ENCODE measurements at places on chromosomes 1 and 21.

- DNase-seq = no peak
These were observed 358.0 kb downstream of the BRINP3 start for GRCh38 chr1:190119683-190120082.

DNA sequence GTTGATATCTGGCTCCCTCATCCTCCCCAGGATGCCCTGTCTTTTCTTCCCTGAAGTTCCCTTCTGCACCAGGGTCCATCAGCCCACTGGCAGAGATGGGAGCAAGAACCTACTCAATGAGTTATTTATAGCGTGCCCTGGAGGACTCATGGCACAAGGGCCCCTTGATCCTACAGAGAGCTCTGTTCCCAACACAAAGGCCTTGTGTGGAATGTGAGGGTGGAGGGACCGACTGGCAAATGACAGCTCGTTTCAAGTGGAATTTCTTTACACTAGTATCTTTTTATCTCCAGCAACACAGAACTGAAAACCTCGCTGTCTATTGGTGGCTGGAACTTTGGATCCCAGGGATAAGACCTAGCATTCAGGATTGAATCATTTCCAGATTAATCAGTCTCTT, 22.4 kb downstream of the CHI3L2 start:
- DNase-seq = no peak

DNA sequence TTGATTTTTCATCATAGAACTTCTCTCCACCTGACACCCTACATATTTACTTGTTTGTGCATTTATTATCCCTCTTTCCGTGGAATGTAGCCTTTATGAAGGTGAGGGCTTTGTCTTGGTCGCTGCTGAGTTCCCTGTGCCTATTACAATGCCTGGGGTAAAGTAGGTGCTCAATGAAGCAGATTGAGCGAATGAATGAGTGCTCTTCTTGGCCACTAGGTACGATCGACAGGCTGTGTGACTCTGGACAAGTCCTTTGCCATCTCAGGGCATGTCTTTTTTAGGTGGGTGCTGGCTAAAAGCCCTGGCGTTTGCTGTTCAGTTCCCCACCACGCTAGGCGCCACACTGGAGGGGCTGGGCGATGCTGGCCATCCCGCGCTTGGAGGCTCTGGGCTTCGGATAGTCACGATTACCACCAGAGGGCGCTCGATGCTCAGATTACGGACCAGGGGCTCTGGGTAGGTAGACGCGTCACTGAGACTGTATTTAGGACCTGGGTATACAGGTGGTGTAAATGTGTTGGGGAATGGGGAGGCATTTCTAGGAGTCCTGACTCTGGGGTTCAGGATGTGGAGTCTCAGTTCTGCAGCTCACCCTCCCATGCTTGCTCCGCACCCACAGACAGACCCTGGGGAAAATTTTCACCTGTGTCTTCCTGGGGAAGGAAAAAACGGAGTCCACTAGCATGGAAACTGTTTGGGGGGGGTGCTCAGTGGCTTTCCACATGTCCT, 71.0 kb upstream of the CSF3R start:
- peak; percentile 54 for DNase-seq

GRCh38 chr1:52022133-52022532, 11.5 kb downstream of the KTI12 start:
- no peak for DNase-seq

- DNase-seq = no peak
These were observed 41.0 kb downstream of the ATP2B4 start for GRCh38 chr1:203667616-203668015.

DNA sequence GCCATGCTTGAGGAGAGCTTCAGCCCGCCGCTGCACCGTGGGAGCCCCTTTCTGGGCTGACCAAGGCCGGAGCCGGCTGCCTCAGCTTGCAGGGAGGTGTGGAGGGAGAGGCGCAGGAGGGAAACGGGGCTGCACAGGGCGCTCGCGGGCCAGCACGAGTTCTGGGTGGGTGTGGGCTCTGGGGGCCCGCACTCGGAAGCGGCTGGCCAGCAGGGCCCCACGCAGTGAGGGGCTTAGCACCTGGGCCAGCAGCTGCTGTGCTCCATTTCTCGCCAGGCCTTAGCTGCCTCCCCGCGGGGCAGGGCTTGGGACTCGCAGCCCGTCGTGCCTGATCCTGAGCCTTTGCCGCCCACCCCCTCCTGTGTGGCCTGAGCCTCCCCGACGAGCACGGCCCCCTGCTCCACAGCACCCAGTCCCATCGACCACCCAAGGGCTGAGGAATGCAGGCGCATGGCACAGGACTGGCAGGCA, 1554.0 kb downstream of the KCNT2 start:
- DNase-seq = no peak

- DNase-seq = no peak
These were observed 1213.7 kb downstream of the KCNT2 start for GRCh38 chr1:195394567-195394966.

GRCh38 chr1:161209790-161210409, 5.2 kb upstream of the FCER1G start:
- DNase-seq = peak; percentile 72

- no peak for DNase-seq
These were observed 90.0 kb upstream of the NFASC start for GRCh38 chr1:204780630-204781029.

- DNase-seq = no peak
These were observed 12.3 kb upstream of the CSF3R start for GRCh38 chr1:36494971-36495370.

- no peak for DNase-seq
These were observed 69.1 kb downstream of the DISC1 start for GRCh38 chr1:231695439-231696255.

DNA sequence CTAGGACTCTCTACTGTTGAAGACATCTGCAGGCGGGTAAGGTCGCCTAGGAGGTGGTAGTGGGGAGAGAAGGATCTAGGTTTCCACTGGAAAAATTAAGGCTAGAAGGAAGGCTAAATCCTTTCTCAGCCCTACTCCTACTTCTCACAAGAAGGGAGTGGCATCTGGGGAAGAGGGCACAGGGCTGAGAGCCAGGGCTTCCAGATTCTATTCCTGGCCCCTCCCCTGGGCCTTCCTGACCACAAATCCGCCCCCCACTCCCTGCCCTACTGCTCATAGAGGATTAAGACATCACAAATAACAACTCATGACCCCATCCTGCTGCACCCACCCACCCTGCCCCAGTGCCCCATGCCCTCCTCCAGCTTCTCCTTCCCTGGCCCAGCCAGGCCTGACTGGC, 2.5 kb downstream of the PHLDA3 start:
- peak; percentile 78 for DNase-seq

DNA sequence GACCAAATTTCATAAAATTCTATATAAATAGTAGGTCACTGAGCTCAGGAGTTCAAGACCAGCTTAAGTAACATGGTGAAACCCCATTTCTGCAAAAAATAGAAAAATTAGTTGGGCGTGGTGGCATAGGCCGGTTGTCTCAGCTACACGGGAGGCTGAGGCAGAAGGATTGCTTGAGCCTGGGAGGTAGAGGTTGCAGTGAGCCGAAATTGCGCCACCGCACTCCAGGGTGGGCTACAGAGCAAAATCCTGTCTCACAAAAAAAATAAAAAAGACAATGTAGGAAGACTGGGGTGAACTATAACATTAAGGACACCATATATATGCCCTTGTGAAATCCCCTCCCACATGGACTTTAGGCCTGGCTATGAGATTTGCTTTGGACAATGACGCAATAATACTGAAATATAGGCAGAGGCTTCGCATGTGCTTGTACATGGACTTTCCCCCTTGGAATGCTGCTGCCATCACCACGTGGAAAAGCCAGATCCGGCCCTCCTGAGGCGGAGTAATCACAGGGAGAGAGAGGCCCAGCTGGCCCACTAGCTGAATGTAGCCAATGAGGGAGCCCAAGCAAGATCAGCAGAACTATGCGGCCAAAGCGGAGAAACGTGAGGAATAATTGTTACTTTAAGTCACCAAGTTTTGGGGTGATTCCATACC, 13.1 kb upstream of the USP1 start:
- DNase-seq = peak; percentile 49

DNA sequence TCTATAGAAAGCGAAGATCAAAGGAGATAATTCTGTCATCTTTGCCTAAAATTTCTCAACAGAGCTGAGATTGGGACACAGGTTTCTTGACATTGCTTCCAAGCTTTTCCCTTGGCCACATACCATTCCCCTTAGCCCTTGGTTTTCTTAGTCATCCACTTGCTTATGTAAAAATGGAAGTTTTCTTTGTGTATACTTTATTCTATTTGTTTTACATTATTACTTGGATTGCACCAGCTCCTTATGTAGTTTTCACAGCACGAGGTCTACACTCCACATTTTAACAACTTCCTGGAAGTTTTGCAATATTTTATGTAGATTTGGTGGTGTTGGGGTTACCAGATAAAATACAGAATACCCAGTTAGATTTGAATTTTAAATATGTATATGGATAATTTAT, 129.8 kb downstream of the PLA2G4A start:
- DNase-seq = no peak

GRCh38 chr1:26278724-26279455, 996 bp upstream of the SH3BGRL3 start:
- DNase-seq = peak; percentile 97

- no peak for DNase-seq
These were observed 302.3 kb downstream of the BACH1 start for GRCh38 chr21:29601047-29601446.

- DNase-seq = no peak
These were observed 70.5 kb downstream of the STUM start for GRCh38 chr1:226619031-226619430.

DNA sequence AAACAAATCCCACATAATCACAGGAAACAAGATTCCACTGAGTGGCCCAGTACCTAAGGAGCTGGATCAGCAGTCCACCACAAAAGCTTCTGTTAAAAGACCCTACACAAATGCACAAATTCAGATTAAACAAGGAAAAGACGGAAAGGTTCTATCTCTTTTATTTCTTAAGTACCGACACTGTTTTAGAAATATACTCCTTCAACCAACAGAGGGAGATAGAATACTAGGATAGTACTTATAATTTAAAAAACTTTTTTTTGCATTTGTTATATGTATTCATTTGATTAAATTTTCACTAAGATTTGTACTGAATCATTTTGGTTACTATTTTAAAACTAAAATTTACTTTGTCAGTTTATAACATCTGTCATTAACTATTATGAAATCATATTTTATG, 12.5 kb downstream of the CDC7 start:
- DNase-seq = no peak

DNA sequence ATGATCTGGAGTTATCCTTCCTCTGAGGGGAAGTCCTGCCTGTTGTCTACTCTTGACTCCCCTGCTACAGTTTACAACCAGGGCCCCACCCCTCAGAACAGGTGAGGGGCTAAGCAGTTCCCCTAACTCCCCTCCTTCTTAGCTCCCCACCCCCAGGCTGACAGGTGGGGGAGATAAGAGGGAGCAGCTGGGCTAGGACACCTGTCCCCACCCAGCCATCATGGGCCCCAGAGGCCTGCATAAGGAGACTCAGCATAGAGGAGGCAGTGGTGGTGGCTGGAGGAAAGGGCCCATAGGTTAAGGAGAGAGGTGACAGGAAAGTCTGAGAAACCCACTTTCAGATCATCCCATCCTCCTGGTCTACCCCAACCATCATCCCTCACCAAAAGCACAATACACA, 6.8 kb downstream of the MEF2D start:
- DNase-seq = no peak

DNA sequence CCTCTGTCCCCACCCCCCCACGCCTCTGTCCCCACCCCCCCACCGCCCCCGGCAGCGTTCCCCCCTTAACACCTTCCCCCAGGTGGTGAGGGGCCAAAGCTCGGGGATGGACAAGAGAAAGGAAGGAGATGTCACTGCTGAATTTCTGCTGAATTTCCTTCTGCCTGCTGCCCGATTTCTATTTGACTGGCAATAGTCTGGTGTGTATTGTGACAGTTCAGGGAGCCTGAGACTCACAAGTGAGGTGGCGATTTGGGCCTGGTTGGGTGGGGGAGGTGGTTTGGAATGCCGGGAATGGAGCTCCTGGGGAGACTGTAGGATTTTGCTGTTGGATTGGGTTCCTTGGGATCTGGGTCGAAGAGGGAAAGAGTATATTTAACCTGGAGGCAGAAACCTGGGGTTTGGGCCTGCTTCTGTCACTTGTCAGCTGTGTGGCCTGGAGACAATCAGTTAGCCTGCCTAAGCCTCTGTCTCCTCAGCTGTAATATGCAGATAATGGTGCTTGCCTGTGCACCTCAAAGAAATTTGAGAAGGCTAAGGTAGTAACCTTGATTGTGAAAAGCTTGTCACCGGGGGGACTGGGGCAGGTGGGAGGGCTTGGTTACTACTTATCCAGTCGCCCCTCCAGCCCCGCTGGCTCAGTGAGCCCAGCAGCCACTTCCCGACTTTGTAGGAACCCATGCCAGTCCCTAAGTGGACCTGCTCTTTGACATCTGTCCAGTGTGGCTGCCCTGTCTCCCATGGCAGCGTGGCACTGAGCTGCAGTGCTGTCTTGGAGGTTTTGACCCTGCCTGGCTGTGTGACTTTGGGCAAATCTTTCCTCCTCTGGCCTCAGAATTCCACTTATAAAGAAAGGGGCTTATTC, 7.7 kb upstream of the LMNA start:
- DNase-seq = no peak

DNA sequence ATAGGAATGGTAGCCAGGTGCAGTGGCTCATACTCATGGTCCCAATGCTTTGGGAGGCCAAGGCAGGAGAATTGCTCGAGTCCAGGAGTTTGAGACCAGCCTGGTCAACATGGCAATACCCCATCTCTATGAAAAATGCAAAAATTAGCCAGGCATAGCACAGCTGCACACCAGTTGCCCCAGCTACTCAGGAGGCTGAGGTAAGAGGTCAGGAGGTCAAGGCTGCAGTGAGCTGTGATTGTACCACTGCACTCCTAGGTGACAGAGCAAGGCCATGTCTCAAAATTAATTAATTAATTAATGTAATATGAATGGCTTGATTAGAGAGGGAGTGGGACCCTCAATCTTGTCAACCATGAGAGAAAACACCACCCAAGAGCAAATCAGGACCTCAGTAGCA, 198.7 kb upstream of the DUSP10 start:
- DNase-seq = no peak

DNA sequence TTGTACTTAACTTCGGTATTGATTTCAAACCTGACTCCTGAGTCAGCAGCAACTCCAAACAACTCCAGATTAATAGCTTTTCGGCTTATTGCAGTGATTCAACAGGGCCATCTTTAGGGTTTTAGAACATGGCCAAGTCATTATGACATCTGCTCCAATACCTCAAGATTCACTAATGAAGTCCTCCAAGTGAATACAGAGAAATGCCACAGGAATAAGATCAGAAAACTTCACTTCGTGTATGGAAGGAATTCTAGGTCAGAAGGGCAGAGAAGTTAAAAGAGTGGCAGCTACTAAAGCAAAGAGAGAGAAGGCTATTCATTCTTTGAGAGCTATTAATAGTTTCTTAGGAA, 7.6 kb upstream of the C1orf116 start:
- no peak for DNase-seq

- no peak for DNase-seq
These were observed 4.0 kb upstream of the EXTL1 start for GRCh38 chr1:26017606-26018005.

GRCh38 chr1:151820940-151821339, 10.7 kb downstream of the RORC start:
- no peak for DNase-seq

GRCh38 chr1:205061227-205061626, 18.2 kb downstream of the CNTN2 start:
- no peak for DNase-seq

DNA sequence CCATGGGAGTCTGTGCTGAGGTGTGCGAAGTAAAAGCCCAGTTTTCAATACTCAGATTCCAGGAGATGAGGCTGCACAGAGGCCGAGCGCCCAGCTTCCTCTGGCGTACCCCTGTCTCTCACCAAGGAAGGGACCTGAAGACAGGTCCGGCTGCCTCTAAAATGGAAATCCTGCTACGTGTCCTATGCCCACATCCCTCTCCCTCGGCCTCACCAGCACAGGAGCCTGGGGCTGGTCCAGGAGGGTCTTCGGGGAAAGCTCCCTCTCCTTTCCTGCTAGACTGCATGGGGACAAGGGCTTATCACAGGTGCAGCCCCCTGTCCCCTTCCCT, 392 bp downstream of the MRPL55 start:
- no peak for DNase-seq
